ENCODE measurements at places on chromosomes 1 and 21.

DNA sequence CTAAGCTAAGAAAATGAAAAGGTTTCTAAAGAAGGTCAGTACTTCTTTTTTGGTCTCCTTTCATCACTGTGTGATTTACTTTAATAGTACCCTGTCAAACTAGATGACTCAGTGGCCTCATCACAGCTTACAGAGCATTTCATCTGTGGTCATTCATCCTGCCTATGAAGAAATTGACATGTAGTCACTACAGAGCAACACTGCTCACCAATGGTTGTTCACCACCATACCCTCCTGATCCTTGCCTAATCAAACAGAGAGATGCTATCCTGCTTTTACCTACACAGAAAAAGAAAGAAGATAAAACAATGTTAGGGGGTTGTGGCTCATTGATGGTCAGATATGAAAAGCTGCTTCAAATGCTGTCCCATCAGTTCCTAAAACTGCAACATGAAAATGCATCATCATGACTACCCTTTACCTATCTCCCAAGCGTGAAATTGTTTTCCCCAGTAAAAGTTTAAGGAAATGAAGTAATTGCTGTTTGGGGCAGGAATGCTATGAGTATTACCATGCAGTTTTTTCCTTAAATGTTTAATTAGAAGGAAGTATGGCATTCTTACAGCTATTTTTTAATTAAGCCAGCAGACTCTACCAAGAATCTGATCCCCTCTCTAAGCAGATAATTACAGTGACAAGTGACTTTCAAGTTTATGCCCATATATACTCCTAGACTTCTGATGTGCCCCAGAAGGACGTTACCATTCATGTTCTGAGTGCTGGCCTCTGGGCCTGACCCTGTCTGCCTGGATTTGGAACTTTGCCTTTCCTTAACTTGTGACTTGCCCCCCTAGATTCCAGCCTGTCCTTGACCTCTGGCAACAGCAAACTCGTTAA, 46.1 kb upstream of the FBXO28 start:
- DNase-seq = peak; percentile 57

DNA sequence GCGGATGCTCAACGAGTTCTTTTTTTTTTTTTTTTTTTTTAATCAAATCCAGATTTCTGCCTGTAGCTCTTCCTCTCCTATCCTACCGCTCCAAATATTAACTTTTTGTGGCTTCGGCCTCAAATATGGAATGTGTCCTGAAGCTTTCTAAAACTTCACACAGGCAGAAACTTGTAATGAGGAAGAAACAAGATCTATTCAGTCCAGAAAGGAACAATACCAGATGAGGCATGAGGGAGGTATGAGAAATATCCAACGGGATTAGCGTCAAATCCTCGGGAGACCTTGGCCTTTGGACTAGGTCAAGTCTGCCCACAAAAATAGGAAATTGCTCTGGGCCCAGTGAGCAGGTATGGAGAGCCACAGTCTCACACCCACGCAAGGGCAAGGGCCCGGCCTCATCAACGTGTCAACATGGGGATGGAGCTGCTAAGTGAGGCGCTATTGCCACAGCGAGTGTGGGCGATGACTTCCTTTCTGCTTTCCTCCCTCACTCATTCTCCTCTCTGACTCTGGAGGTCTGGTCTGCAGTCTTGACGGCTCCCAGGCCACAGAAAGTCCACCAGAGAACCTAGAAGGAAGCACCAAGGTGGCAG, 66.6 kb downstream of the BCAR3 start:
- DNase-seq = peak; percentile 61

DNA sequence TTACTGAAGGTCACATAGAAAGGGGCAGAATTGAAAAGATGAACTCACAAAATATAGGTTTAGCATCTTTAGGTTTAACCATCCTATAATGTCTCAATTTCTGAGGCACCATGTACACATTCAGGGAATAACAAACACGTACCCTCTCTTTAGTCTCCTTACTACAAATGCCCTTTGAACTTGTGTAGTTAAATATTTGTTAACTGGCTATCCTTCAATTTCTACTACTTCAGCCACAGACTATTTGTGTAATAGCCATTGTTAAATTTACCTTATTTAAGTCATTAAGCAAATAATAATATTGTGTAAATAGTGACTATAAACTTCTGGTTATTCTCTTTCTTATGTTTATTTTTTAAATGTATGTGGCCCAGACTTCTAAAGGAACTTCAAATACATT, 600.5 kb downstream of the KCNT2 start:
- no peak for DNase-seq

GRCh38 chr1:170203693-170204092, 57.9 kb downstream of the NTMT2 start:
- DNase-seq = no peak

DNA sequence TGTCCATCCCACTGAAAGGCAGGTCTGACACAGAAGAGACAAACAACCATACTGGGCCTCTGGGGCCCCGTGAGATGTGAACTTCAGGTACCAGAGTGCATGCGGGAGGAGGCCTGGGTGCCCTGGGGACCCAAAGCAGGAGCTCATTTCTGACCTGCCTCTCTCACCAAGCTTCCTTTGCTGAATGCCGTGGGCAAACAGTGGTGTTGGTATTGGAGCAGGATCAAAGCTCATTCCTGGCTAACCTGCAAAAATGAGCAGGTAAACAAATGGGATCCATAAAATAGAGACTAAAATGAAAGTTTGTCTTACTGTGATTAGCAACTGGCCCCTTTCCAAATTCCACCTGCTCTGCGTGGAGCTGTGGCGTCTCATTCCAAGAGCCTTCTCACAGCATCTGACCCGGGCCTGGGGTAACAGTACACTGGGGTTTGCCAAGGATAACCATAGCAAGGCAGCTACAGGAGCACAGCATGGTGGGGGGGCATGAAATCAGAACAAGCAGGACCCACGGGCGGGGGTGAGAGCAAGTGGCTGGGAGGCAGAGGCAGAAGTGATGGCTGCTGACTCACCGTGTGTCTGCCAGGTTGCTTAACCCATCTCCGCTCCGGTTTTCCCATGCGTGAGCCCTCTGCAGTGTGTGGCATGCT, 103.6 kb downstream of the KIF26B start:
- DNase-seq = no peak

- DNase-seq = peak; percentile 13
Observed at GRCh38 chr1:6688757-6689156, 12.9 kb downstream of the DNAJC11 start.

DNA sequence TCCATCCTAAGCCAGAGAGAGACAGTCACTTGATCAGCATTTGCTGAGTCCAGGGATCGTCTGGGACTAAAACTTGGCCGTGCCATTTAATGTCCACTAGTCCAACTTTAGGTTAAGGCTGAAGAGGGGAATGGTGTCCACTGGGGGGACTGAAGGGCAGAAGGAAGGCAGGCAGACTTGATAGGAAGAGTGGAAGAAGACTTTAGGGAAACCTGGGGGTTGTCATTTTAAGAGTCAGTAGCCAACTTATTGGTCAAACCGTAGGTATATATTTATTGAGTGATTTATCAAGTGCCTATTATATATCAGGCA, 1.3 kb upstream of the LMOD1 start:
- DNase-seq = no peak

GRCh38 chr1:232250838-232251237, 379.1 kb downstream of the SIPA1L2 start:
- DNase-seq = no peak

GRCh38 chr1:153597206-153597605, 15.7 kb downstream of the S100A16 start:
- peak; percentile 24 for DNase-seq

- no peak for DNase-seq
Observed at GRCh38 chr1:89735479-89735878, 85.4 kb upstream of the LRRC8D start.

DNA sequence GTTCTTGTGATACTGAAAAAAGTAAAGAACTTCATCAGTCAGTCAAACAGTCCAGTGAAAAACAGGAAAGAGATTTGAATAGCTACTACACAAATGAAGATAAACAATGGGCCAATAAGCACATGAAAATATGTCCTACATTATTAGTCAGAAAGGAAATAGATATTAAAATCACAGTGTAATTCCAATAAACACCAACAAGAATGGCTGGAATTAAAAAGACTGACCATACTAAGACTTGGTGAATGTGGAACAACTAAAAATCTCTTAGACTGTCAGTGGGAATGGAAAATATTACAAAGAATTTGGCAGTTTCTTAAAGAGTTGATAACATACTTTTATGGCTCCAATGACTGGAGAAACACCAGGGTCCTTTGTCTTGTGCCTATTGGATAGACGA, 241.8 kb upstream of the USP24 start:
- DNase-seq = no peak

- DNase-seq = no peak
Observed at GRCh38 chr1:168086438-168086837, 50.3 kb downstream of the GPR161 start.

DNA sequence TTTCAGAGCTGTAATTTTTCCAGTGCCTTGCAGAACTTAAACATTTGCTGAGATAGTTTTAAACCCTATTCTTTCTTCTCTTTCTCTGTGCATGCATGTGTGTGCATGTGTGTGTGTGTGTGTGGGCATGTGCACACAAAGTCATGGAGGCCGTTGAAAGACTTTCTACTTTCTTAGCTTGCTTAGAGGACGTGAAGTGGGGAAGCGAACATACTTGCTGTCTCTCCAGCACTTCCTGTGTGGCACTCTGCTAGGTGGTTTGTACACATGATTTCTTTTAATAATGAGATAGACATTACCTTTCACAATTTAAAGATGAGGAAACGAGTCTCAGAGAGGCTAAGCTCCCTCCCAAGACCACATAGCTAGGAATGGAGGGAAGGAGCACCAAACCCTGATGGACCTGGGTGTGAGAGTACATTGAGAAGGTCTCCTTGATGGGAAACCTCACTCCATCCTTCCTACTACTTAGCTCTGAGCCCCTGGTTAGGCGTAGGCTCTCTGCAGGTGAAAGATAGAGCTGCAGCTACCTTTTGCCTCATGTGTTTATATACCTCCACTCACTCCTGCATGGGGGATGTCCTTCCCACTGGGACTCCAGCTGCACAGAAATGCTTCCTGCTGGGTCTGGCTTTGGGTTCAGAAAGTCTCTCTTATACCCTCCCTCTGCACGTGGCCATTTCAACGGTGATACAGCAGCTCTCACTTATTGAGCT, 101.9 kb upstream of the USP24 start:
- no peak for DNase-seq

All from activated CD4-positive, alpha-beta T cell treated with anti-CD3 and anti-CD28 coated beads, Interleukin-2, Interleukin-4, amounts not matched to agents 100 ng/mL and 50 ng/mL, durations not matched to agents 16 hours and 8 hours (primary cell).